ENCODE measurements at places on chromosomes 13 and 19.
A peak's percentile ranks its signal among the peaks of the same experiment; 100 is the strongest.

- DNase-seq = no peak
These were observed 1.2 kb downstream of the DAPK3 start for GRCh38 chr19:3969435-3970312.

DNA sequence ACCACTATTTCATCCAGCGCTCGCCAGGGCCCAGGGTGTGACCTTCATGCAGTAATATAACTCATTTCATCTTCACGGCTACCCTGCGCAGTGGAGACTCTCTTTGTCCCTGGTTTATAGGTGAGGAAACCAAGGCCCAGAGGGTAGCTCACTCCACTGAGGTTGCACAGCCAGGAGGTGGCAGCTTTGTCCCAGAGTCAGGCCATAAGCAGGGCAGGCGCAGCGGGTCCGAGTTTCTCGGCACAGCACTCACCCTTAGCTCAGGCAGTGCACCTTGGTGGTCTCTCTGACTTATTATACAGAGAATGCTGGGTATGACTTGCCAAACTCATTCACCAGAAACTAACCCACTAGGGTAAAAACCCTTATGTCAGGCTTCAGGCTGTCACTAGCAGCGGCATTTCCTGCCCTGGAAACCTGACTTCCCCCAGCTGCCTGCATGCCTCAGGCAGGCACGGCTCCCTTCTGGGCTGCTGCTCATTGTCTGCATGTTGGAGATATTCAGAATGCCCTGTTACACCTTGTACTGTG, 24.5 kb downstream of the PPP5C start:
- DNase-seq = no peak

- no peak for DNase-seq
These were observed 202.3 kb upstream of the KLHL1 start for GRCh38 chr13:70310396-70311119.

GRCh38 chr19:13841962-13842290, 35.0 kb upstream of the NANOS3 start:
- DNase-seq = no peak

DNA sequence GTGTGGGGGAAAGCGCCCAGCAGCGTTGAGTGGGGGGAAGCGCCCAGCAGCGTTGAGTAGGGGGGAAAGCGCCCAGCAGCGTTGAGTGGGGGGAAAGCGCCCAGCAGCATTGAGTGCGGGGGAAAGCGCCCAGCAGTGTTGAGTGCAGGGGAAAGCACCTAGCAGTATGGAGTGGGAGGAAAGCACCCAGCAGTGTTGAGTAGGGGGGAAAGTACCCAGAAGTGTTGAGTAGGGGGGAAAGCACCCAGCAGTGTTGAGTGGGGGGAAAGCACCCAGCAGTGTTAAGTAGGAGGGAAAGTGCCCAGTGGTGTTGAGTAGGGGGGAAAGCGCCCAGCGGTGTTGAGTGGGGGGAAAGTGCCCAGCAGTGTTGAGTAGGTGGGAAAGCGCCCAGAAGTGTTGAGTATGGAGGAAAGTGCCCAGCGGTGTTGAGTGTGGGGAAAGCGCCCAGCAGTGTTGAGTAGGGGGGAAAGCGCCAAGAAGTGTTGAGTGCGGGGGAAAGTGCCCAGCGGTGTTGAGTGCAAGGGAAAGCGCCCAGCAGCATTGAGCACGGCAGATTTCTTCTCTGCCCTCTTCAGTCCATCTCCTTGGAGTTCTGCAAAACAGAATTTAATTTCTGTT, 138.4 kb downstream of the ATP11A start:
- no peak for DNase-seq

- peak; percentile 72 for DNase-seq
These were observed 97.0 kb downstream of the INSR start for GRCh38 chr19:7197119-7197759.

- DNase-seq = no peak
These were observed at the start of gene FKRP for GRCh38 chr19:46745521-46746280. TSS of gene FKRP (plus strand) at chr19:46746057. CDS start at chr19:46755451, 9,394 bp downstream.

GRCh38 chr19:57560049-57560491, 407 bp upstream of the ZNF550 start:
- DNase-seq = no peak
